ENCODE measurements at places on chromosomes 2 and 18.

- DNase-seq, result peak; percentile 90
These were observed at the start of gene NYAP2 for GRCh38 chr2:225399504-225399903. Gene NYAP2, plus strand, starts transcription at chr2:225399710. Its CDS starts 9,171 bp downstream, at chr2:225408881.

DNA sequence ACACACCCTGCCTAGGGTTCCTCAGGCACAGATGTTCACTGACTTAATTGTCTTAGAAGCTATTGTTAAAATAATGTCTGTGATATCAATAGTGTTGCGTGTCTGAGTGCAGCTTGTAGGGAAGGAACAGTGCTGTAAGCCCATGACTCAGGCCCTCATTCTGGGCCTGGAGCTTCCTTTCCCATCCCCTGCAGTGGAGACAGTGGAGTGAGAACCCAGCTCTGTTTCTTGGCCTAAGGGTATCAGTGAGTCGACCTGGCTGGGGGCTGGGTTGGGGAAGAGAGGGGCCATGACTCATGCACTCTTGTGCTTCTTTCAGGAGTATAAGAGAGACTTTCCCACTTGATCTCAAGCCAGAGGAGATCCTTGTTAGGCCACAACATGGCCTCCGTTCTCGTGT, 106.8 kb downstream of the HRH4 start:
- DNase-seq, result peak; percentile 68

DNA sequence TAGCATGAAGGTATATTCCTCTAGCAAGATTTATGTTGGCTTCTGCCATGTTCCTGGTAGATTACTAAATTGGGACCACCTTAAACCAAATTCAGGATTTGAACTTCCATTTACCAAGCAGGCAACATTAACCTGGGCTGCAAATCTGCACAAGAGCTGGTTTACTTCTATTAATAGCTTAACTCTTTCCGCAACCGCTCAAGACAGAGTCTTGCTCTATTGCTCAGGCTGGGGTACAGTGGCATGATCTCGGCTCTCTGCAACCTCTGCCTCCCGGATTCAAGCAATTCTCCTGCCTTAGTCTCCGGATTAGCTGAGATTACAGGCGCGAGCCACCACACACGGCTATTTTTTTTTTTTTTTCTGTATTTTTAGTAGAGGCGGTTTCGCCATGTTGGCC, 8.4 kb downstream of the MARCHF7 start:
- DNase-seq, result no peak

- DNase-seq, result no peak
These were observed 265.8 kb downstream of the TNS1 start for GRCh38 chr2:217736776-217737550.

GRCh38 chr2:236965021-236965840, 120.5 kb upstream of the COPS8 start:
- no peak for DNase-seq

- peak; percentile 13 for DNase-seq
These were observed 214.0 kb downstream of the SS18 start for GRCh38 chr18:25876330-25876948.
